ENCODE measurements at places on chromosomes 7 and 10.

DNA sequence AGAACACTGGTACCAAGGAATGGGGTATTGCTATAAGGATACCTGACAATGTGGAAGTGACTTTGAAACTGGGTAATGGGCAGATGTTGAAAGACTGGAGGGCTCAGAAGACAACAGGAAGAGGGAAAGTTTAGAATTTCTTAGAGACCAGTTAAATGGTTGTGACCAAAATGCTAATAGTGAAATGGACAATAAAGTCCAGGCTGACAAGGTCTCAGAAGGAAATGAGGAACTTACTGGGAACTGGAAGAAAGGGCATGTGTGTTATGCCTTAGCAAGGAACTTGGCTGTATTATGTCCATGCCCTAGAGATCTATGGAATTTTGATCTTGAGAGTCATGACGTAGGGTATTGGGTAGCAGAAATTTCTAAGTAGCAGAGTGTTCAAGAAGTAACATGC lies 38.0 kb downstream of the FAM149B1 start:
- DNase-seq = no peak

GRCh38 chr10:89363729-89364442 lies 14.0 kb upstream of the IFIT1B start:
- DNase-seq = no peak

DNA sequence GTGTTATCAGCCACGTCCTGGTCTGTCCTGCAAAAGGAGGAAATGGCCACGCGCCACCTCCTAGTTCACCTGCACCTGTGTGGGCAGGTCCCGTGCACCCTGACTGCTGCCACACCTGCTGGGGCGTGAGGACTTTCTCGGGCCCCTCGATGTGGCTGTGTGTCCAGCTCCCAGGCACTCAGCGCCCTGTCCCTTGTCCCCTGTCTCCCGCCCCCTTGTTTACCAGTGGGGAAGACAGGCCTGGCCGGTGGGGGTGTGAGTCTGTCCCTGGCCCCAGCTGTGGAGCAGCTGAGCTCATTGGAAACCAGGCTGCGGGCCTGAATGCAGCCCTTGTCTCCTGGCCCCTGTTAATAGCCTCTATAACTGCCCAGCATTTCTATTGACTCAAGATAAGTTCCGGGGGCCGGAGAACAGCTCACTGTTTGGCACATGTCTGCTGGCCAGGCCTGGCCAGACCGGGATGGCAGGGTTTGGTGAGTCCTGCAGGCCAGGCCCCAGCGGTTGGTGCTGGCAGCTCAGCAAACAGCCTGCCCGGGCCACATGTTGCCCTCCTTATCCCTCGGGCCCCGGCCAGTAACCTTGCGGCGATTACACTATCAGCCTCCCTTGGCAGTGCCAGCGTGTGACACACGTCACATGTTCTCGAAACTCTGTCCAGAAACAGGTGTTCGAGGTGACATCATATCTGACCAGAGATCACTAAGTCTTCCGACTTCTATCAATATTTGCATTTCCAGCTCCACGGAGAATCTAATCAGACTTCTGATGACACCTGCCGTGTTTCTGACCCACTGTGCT lies 52.1 kb downstream of the FOXL3 start:
- no peak for DNase-seq

GRCh38 chr7:143243111-143243510 lies 20.1 kb upstream of the GSTK1 start:
- no peak for DNase-seq

DNA sequence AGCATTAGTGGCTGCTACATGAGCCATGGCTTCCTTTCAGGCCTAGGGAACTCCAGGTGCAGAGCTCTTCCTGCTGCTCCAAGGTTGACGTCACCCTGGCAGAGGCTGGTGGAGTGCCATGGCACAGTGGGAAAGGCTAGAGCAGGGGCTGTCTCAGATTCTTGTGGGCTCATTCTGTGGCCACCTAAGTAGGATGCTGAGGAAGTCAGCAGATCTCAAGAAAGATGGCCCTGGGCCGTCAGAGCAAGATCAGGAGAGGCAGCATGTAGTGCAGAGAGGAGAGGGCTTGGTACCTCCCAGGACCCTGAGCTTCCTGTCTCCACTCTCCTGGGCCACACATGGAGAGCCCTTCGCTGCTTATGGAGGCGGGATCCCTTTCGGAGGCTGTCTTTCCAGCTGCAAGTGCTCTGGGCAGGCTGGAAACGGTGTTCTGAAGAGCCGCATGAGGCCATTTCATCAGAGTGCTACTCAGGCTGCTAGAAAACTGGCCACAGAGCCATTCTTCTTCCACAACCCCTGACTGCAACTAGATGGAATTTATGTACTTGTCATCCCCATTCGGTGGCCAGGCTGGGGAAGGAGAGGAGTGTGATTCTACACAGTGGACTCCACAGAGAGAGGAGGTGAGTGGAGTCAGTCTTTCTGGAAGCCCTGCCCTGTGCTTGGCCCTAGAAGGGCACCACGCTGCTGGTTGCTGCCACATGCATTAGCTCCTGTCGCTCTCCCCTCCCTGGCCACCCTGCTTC lies 304.2 kb downstream of the RPS24 start:
- DNase-seq = no peak

DNA sequence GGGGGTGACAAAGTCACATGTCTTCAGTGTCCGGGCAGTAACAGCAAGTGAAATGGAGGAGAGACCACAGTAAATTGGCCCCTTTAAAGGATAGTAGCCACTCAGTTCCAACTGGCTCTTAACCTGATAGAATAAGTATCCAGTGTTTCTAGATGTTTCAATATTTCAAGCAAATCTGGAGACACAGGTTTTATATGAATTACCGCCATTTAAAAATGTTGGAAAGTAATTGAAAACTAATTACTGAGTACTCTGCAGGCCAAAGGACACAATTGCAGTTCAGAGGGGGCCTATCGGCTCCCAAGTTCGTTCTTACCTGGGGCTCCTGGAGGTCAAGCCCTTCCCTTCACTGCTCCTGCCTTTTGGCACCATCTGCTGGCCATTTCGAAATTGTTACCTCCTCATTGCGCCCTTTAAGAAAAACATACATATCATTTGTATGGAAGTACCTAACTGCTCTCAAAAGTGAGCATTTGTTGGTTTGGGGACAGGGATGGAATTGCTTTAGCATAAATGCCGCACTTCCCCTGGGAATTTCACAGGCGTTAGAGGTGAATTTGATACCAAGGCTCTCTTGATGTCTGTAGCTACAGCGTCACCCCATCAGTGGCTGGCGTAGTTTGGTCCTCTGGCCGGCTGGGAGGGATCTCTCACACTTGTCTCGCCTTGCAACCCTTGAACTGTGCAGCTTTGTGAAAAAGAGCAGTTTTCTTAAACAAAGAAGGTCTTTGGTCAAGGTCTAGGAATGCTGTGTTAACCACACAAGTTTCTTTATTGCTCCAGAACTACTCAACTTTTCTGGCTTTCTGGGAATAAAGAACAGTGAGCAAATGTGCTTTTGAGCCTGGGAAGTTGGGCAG lies 220.0 kb downstream of the ARHGAP21 start:
- DNase-seq = no peak

DNA sequence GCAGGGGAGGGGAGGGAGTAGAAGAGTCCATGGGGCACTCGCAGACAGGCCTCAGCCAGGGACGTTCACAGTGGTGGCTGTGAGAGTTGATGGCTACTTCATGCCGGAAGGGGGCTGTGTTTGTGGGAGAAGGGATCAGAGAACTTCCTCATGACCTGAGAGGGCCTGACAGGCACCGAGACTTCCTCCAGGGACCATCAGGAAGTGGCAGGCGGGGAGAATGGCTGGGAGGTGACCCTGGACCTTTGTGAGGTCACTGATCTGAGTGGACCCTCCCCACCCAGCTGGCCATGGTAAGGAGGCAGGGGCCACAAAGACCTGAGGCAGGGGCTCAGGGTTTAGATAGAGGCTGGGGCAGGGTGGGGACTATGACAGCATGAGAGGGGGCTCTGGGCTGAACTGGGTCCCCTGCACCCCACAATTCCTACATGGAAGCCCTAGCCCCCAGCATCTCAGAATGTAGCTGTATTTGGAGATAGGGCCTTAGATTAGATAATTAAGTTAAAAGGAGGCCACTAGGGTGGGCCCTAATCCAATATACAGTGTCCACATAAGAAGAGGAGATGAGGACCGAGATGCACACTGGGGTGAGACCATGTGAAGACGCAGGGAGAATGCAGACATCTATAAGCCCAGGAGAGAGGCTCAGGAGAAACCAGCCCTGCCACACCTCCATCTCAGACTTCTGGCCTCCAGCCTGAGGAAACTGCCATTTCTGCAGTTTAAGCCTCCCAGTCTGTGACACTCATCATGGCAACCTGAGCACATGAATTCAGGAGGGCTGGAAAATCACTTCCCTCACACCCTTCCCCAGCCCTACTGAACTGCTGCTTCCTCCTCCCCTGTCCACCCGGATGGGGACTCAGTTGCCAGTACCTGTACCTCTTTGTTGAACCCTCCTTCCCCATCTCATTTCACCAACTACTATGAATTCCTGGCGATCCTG lies 273.9 kb upstream of the ZNF32 start:
- DNase-seq = no peak

DNA sequence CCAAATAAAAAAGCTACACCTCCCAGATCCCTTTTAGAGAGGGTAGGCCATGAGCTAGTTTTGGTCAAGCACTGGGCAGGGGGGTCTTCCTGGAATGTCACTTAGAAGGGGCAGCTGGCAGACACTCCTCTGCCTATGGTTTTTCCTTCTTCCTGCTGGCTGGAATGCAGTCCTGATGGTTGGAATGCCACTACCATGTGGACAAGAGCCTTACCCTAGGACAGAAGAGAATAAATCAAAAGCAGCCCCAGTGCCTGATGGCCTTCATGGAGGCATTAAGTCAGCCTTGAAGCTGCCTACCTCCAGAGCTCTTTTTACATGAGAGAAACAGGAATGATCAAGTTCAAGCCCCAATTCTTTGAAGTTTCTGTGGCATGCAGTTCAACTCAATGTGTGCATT lies 43.5 kb upstream of the SORBS1 start:
- no peak for DNase-seq

DNA sequence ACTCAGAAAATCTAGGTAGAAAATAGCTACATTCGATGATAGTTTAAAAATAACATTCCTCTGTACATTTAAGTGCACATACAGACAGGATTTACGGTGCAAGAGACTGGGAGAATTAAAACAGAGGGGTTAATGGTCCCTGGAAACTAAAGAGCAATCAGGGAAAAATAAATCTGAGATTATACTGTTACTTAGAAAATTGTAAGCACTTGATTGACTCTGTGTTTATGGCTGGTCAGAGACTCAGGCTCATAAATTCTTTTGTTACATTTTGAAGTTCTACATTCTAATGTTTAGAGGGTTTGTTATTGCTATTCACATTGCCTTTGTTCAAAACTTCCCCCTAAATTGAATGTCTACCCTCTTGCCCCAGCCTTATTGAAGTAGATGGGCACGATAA lies 54.4 kb downstream of the CDCA7L start:
- DNase-seq = no peak

DNA sequence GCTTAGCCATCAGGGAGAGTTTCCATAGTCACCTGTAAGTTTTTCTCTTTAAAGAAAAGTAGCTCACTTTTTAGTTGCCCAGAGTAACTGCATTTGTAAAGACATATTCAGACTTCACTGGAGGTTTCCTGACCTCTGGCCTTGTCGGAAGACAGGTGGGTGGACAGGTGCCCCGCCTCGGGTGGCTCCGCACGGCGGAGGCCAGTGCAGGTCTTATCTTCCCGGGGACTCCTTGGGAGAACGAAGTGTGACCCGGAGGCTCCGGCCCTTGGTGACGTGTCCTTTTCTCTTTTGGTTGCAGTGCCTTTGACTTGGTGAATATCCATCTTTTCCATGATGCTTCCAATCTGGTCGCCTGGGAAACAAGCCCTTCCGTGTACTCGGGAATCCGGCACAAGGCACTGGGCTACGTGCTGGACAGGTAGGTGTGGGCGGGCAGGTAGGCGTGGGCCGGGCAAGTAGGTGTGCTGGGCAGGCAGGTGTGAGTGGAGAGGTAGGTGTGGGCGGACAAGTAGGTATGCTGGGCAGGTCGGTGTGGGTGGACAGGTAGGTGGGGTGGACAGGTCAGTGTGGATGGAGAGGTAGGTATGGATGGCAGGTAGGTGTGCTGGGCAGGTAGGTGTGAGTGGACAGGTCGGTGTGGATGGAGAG lies 75.8 kb downstream of the NKX6-2 start:
- DNase-seq = no peak

- DNase-seq = no peak
Observed at GRCh38 chr7:156386097-156386496, 254.5 kb upstream of the RNF32 start.

- no peak for DNase-seq
Observed at GRCh38 chr7:88661921-88662320, 97.6 kb upstream of the ZNF804B start.

DNA sequence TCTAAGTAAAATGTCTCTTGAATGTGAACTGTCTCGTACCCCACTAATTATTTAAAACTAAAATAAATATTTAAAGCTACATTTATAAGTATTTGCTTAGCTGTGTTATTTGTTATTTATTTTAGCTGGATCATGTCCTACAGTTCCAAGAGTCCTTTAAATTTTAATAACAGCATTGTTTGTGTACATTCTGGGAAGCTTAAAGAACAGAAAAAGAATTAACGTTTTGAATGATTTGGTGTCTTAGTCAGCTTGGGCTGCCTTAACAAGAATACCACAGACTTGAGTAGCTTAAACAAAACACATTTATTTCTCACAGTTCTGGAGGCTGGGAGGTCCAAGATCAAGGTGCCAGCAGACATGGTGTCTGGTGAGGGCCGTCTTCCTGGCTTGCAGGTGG lies 107.4 kb downstream of the ITIH5 start:
- no peak for DNase-seq

DNA sequence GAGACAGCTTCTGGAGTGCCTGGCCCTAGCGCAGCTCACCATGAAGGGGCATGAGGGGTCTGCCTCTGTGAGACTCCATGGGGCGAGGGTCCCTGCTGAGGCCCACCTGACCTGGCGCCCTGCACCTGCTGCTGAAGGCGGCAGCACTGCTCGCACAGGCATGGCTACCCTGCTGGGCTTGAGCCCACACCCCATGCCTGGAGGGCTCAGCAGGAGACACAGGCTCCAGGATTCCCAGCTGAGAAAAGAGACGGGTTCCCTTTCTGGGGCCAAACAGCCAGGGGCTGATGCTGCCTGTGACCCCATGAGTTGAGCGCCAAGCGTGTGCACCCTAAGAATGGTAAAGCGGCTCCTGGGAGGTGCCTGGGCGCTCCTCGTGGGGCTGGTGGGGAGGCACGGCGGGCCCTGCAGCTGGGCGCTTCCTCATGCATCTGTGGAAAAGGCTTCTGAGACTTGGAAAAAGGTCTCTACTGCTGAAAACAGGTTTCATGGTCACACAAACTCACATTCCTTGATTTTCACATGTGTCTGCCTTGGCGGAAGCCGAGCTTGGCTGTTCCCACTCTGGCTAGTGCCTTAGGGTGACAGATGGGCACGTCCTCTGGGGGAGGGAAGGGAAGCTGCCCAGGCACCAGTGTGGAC lies 233.4 kb downstream of the ZMYND11 start:
- DNase-seq = no peak

- DNase-seq = no peak
Observed at GRCh38 chr7:137734221-137734620, 112.6 kb downstream of the DGKI start.

DNA sequence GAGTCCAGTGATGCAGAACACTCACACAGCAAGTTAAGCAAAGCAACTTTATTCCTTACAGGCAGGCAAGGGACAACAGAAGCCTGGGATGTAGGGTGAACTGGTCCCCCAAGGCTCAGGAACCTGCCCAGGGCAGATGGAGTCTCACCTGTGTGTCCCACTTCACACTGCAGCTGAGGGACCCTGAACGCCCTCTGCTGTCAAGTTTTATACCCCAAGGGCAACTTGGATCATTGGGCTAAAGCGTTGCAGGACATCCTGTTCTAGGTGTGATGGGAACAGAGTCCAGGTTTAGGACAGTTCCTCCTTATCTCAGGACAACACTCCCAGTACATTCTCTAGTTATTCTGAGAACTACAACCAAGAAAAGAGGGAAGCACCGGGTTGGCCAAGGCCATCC lies 49.5 kb upstream of the ZNF746 start:
- DNase-seq = no peak
